ENCODE measurements at places on chromosomes 3 and 15.

DNA sequence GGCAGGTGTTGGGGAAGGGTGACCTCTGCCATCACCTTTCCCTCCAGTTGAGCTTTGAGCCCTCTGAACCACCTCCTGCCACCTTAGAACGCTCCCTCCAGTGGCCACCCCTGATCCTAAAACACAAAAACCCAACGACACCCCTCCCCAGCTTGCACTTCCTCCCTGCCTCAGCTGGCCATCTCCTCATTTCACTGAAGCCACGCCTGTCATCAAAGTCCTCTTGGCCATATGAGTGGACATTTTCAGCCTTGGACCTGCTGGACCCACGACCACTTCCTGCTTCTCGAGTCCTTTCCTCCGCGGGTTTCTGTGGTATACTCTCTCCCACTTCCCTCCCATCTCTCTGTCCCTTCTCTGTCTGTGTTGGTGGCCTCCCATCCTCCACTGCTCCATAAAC lies 48.5 kb upstream of the NR2C2 start:
- peaks cover 59% of the 10 kb centered on the region for H3K27me3 ChIP-seq
- H3K4me3 ChIP-seq, result no peak overlapping the region
- no peaks in the 10 kb centered on the region for H3K4me1 ChIP-seq

DNA sequence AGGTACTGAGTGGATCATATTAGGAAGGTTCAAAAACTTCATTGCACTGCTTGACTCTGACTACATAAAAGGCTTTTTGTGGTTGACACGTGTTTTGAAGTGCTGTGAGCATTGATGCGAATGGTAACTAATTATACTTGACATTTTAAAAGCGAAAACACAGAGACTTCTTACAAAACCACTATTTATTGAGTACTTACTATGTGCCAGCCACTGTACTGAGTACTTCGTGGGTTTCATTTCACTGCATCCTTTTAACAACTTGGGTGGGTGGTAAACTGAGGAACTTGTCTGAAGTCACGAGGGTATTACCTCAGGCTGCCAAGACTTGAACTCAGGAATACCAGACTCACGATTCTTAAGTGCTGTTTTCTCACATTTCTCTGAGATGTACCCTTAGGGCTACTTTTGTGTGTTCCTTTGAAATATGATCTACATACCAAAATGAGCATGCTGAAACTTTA lies 45.3 kb upstream of the PPP4R2 start:
- no peak overlapping the region for H3K4me3 ChIP-seq
- H3K36me3 ChIP-seq, result no peaks in the 10 kb centered on the region
- no peaks in the 10 kb centered on the region for H3K27me3 ChIP-seq
- H3K4me1 ChIP-seq, result peaks cover 7% of the 10 kb centered on the region

DNA sequence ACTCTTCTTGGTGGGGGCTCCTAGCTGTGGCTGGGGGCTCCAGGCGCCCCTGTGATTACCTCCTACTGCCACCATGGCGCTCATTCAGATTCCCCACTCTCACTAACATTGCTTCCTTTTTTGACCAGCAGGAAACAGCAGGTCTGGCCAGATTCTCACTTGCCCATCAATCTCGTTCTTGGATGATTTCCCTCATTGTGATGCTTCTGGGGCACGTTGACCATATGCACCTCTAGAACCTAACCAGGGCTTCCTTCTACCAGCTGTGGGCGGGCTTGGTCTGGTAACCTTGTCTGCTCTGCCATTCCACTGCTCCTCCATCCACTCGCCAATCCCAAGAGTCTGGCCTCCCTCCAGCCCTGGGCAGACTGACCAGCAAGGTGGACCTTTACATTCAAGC lies 35.9 kb upstream of the PTPN23 start:
- DNase-seq, result no peak
- H3K4me1 ChIP-seq, result peaks cover 24% of the 10 kb centered on the region
- peaks cover 61% of the 10 kb centered on the region for H3K36me3 ChIP-seq
- no peak overlapping the region for H3K27ac ChIP-seq
- no peak overlapping the region for H3K4me3 ChIP-seq

- peak; percentile 23 for DNase-seq
- H3K27ac ChIP-seq, result no peak overlapping the region
- H3K4me3 ChIP-seq, result no peak overlapping the region
- H3K4me1 ChIP-seq, result peaks cover 15% of the 10 kb centered on the region
- H3K36me3 ChIP-seq, result no peaks in the 10 kb centered on the region
- no peaks in the 10 kb centered on the region for H3K27me3 ChIP-seq
Observed at GRCh38 chr3:193879864-193880242, 256.1 kb upstream of the HES1 start.

GRCh38 chr3:157317895-157318294 lies 118.8 kb upstream of the PTX3 start:
- no peak overlapping the region for H3K27ac ChIP-seq
- no peak overlapping the region for H3K4me3 ChIP-seq
- no peaks in the 10 kb centered on the region for H3K4me1 ChIP-seq
- no peak for DNase-seq
- H3K36me3 ChIP-seq, result no peaks in the 10 kb centered on the region

GRCh38 chr3:25032344-25032743 lies 395.7 kb upstream of the RARB start:
- no peak for DNase-seq
- no peak overlapping the region for H3K4me3 ChIP-seq
- H3K36me3 ChIP-seq, result no peaks in the 10 kb centered on the region

DNA sequence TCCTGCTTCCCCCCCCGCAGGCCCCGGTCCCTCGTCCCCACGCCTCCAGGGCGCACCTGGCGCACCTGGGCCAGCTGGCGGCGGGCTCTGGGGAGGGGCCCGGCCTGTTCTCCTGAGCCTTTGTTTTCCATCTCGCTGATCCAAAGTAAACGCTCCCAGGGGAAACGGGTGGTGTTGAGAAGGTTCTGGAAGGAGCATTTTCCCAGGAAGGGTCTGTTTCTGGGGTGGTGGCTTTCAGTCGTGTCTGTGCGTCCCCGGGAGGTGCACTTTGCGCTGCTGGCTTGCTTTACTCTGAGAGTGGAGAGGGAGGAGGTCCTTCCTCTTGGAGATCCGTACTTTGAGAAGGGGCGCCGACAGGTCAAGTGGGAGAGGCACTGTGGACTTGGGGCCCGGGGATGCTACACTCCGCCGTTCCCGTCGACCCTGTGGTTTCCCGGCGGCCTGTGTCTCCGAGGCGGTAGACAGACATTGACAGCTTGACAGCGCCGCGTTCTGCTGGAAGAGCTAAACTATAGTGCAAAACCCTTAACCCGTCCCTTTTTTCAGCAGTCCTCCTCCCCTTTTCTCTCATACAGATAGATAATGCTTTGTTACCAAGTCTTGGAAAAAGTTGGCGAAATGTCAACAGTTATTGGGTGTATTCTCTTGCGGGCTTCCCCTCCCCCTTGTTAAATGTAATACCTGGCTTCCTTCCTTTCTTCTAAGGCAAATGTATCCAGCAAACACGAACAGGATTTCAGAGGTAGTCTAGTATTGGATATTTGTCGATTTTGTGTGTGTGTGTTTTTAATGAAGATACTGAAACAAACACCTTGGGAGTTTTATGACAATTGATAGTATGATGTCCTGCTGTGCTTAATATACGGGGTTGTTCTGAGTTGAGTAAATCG lies 6.5 kb downstream of the TPM1 start:
- H3K27me3 ChIP-seq, result peaks cover 9% of the 10 kb centered on the region
- H3K36me3 ChIP-seq, result no peaks in the 10 kb centered on the region
- peak overlapping the region; percentile 88 for H3K27ac ChIP-seq
- DNase-seq, result peak; percentile 30
- H3K4me1 ChIP-seq, result peaks cover 27% of the 10 kb centered on the region
- peak overlapping the region; percentile 82 for H3K4me3 ChIP-seq

DNA sequence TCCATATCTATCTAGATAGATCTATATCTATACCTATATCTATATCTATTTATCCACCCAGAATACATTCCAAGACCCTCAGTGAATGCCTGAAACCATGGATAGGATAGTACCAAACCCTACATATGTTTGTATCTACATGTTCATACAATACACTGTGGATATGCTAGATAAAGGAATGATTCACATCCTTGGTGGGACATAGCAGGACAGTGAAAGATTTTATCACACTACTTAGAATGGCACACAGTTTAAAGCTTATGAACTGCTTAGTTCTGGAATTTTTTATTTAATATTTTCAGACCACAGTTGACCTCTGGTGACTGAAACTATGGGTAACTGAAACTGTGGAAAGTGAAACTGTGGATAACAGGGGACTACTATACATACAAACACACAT lies 198.8 kb upstream of the TTC14 start:
- H3K4me1 ChIP-seq, result no peaks in the 10 kb centered on the region
- no peak for DNase-seq
- H3K4me3 ChIP-seq, result no peak overlapping the region
- H3K36me3 ChIP-seq, result no peaks in the 10 kb centered on the region

DNA sequence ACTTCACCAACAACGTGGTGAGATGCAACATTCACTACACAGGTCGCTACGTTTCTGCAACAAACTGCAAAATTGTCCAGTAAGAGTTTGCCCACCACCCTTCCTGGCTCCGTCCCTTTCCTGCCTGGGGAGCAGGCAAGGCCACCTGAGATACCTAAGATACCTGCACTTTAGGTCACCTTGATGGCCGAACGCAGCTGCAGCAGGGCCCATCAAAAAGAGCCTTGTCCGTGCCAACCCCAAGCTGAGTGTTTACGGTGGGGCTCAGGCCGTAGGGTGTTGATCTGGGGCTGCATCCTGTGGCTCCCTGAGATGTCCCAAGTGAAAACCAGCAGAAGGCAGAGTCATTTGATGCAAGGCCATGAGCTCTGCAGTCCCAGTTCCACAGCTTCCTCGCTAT lies 23.2 kb downstream of the LOXL1 start:
- no peaks in the 10 kb centered on the region for H3K4me1 ChIP-seq
- H3K36me3 ChIP-seq, result no peaks in the 10 kb centered on the region
- H3K27ac ChIP-seq, result no peak overlapping the region
- no peak overlapping the region for H3K4me3 ChIP-seq
- DNase-seq, result no peak
- H3K27me3 ChIP-seq, result peaks cover 69% of the 10 kb centered on the region

DNA sequence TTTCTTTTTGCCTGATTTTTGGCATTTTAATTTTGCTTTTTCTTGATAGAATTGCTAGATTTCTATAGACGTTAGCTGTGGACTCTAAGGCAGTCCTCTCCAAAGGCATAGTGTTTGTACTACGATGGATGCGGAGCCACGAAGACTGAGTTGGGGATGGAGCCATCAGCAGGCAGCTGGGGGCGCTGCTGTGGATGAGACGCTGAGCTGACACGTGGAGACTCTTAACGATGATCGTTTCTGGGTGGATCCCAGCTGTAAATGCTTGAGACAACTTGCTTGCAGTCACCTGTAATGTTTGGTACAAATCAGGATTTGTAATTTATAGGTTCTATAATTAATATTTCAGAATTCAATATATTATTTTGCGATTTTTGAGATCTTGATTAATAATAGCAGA lies 13.3 kb upstream of the PPP1R2 start:
- DNase-seq, result peak; percentile 43
- H3K27ac ChIP-seq, result no peak overlapping the region
- H3K4me3 ChIP-seq, result no peak overlapping the region
- peaks cover 6% of the 10 kb centered on the region for H3K27me3 ChIP-seq
